ENCODE measurements at places on chromosomes 6 and 20.

- no peak for DNase-seq
These were observed 44.4 kb downstream of the HLA-DRA start for GRCh38 chr6:32483968-32484613.

GRCh38 chr6:47268572-47269187 lies 41.0 kb downstream of the TNFRSF21 start:
- no peak for DNase-seq

- DNase-seq: no peak
These were observed 11.9 kb downstream of the TEAD3 start for GRCh38 chr6:35484921-35485392.

- DNase-seq: no peak
These were observed 664 bp upstream of the BAG6 start for GRCh38 chr6:31652925-31653724.

DNA sequence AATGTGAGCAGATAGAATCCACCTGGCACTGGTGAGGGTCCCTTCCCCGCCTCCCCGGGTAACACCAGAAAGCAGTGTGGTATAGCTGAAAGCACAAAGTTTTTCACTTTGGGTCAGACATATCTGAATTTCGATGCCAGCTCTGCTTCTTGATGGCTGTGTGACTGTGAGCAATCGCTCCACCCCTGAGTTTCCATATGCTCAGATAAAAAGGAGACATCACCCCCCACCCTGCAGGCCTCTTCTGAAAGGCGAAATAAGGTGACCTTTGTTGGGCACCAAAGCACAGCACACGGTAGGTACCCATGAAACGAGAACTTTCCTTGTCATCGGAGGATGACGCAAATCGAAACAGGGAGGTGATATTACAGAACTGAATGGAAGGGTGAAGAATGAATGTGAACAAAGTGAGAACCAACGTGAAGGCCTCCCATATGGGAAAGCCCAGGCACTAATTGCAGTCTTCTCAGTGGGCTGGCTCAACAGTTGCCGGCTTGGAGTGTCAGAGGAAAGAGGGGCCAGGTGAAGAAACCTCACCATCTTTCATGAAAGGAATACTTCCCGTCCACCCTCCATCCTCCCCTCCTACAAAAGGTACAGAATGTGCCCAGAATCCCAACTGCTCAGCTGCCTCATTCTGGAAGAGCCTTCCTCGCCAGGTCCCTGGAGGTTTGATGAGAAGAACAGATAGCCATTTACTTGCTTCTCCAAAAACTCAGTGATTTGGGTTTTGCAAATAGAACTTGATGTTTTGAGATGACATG lies 61.8 kb downstream of the NFATC2 start:
- no peak for DNase-seq

DNA sequence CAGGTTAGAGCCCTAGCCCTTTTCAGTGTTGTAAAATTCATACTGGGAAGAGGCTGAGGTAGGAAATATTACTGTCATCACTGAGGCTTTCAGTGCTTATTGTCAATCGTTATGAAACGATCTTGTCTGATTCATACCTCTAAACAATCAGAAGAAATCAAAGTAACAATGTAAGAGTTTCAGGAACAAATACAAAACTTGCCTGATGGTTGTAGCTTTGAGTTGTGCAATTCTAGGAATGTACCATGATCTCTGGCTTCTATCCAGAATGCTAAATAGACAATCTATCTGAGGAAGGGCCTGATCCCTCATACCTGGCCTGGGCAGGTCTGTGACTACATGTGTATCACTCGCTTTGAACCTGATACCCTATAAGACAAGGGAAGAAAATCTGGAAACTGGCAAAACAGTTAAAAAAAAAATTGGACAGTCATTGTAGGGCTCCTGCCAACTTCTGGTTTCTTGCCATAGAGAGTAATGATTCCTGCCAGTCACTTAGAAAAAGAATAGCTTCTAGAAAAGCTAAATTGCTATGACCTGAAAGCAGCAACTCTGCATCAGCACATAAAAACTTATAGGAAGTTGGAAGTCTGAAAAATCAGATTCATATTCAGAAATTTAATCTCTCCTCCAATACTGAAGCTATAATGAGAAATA lies 234.7 kb downstream of the BTBD9 start:
- DNase-seq: no peak
